ENCODE measurements at places on chromosomes 6 and 20. TPM values are rescaled to one million over a fixed set of nuclear protein-coding genes. Genes with fewer than 3 reads are reported as not detected.
A peak's percentile ranks its signal among the peaks of the same experiment; 100 is the strongest.

DNA sequence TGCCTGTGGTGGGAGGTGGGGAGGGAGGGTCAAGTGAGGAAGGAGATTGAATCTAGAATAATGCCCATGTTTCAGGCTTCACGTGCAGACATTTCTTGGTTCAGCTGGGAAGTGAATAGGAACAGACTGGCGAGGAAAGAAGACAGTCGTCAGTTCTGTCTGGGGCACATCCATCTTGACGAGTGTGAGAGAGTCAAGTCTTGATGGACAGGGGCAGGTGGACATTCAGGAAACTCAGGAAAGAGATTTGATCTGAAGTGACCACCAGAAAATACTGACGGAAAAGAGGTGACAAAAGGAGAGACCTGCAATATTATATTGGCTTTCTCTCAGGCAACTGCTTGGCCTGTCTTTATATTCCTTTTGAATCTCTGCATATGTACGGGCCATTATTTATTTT lies 68.6 kb downstream of the ESR1 start:
- no peak for DNase-seq

DNA sequence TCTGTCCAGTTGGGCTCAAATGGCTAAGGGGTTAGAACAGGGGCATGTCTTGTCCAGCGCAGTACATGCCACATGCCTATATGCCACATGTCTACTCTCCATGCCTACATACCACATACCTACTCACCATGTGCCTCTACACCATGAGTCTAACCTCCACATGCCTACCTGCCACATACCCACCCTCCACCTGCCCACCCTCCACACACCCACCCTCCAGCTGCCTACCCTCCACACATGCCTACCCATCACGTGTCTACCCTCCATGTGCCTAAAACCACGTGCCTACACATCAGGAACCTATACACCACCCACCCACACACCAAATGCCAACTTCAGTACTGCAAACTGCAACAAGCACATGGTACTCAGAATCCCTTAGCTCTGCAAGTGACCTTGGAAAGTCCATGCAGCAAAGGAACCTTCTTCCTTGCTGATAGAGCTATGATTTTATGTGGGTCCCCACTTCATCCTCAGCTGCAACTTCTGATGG lies 113.0 kb upstream of the CST7 start:
- DNase-seq = no peak

DNA sequence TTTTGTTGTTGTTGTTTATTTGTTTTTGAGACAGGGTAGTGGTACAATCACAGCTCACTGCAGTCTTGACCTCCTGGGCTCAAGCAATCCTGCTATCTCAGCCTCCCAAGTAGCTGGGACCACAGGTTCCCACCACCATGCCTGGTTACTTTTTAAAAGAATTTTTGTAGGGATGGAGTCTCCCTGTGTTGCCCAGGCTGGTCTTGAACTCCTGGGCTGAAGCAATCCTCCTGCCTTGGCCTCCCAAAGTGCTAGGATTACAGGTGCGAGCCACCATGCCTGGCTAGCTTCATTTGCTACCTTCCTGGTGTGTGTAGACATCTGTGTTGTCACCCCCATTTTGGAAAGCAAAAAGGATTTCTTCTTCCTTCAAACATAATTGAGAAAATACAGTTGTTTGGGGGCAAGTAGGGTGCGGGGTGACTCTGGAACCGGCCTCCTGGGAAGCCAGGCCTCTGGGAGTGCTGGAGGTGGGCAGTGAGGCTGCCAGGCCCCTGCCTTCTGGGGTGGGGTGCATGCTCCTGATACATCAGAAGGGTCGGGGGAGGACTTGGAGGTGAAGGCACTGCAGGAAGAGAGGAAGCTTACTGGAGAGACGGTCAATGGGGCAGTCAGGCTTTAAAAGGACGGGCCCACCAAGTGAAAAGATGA lies 28.4 kb downstream of the SYNJ2 start:
- DNase-seq = no peak

GRCh38 chr6:6545616-6546317 lies 42.8 kb upstream of the LY86 start:
- DNase-seq = no peak

DNA sequence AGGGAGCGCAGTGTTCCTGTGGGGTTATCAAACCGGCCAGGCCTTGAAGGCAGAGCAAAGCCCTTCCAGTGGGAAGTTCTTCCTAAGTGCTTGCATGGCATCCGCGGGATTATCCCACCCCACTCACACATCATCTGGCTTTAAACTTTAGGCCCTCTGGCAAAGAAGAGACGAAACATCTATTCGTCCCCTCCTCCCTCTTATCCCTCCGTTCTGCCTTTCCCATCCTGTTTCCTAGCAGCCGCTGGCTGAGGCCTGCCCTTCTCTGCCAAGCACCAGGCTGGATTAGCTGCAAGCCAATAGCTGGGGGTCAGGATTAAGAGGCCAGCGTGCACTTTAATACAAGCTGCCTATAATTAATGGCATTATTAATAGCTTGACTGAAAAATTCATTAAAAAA lies 621.0 kb downstream of the PKHD1 start:
- DNase-seq = no peak

DNA sequence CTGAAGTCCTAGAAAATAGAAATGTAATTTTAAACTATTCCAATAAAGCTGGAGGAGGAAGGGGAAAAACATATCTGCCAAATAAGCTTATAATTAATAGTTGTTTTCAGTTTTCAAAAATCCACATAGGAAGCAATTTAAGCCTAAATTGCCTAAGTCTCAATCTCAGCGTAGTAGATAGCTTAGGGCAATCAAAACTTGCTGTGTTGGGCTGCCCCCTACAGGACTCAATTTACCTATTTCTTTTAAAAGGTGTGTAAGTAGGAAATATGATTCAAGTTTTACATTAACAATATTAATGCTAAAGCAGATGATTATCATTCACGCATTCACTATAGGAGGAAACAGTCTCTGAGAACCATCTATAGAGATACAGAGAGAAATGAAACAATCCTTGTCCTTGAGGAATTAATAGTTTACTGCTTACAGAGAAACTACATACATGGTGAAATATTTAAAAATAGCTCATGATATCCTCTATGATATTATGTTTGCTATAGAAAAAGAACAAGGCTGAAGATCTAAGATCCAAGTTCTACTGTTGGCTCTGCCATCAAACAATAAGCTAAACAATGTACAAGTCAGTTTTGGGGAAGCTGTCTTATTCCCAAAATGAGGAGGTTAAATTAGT lies 102.1 kb downstream of the ATG5 start:
- DNase-seq = peak; percentile 58

DNA sequence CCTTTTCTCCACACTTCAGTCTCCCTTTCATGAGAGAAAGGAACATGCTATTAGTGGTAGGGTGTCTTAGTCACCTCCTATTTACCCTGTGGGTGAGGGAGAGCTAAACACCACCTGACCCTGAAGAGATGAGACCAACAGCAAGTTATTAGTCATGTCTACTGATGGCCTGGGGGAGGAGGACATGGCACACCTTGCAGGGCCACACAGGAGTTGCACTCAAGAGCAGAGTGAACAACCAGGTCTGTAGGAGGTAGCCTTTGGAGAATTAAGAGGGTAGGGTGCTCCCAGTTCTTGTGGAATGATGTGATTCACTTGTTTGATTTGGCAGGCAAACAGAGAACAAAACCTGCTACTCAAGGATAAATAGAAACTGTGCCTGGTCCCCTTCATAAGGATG lies 82.7 kb upstream of the FABP7 start:
- peak; percentile 98 for DNase-seq

GRCh38 chr6:54778731-54779130 lies 67.8 kb upstream of the FAM83B start:
- no peak for DNase-seq

The OPRM1 gene
- not detected for total RNA-seq

The PPARD gene
- 6.8 TPM for total RNA-seq

The BHLHE23 gene
- not detected for total RNA-seq
